ENCODE measurements at places on chromosomes 7 and 10. TPM values are rescaled to one million over a fixed set of nuclear protein-coding genes. Genes with fewer than 3 reads are reported as not detected.

Gene SLC26A3
- not detected for polyA plus RNA-seq

Gene NUTM2A
- polyA plus RNA-seq: 0.05 TPM

Gene CLCN1
- not detected for polyA plus RNA-seq

Gene SSC4D
- polyA plus RNA-seq: 0.65 TPM

Gene ARF5
- polyA plus RNA-seq: 189 TPM

Gene UNC5B
- not detected for polyA plus RNA-seq

Gene TMEM178B
- polyA plus RNA-seq: not detected

Gene PAPOLB
- polyA plus RNA-seq: not detected
